ENCODE measurements at places on chromosomes 6 and 20.

DNA sequence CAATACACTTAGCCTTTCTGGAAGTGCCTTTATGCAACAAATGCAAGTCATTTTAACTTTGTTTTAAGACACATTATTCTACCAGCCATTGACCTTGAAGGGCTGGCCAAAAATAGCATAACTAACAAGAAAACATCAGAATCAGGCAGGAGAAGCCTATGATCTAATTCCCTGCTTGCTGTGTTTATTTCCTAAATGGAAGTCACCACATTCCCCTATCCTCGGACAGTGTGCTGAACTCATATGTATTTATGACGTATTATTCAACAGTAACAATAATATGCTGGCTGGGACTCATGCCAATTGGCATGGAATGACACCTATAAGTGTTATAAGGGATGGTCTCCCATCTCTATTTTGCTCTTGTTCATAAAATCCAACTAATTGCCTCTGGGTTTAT is 140.7 kb downstream of the MAP3K7 start:
- no peak for DNase-seq

- DNase-seq = no peak
Measured at GRCh38 chr6:25175681-25176080, 103.5 kb upstream of the CARMIL1 start.

DNA sequence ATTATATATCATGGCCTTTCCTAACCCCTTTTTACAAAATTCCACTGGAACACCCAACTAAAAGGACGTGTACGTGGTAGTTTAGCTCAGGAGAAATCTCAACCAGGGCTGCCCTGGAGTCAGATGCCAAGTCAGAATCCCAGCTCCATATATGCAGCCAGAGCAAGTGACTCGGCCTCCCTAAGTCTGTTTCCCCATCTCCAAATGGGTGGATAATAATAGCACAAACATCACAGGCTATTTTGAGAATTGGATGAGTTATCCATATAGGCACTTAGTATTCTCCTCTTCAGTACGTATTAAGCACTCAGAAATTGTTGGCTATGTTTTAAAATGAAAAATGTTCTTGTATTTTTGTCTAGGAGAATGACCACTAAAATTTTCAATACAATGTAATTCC is 481.5 kb downstream of the CD109 start:
- no peak for DNase-seq

- DNase-seq = no peak
Measured at GRCh38 chr20:37308086-37309050, 18.9 kb downstream of the MANBAL start.

DNA sequence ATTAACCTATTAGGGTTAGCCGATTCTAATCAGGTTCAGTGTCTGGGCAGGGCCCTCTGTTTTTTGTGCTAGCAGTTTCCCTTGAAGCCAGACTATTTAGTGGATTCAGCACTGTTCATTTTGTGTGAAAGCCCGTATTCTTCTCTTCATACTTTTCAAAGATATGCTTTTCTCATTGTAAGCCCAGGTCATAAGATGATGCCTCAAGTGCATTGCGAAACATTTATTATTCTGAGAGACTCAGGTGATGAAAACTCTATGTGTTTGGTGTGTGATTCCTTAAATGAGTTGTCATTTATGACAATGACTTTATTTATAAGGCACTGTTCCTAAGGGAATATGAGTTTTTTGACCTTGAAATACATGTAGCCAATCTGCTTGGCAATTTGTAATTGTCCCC is 851.0 kb upstream of the FLRT3 start:
- no peak for DNase-seq

GRCh38 chr6:22102671-22103070 is 194.2 kb downstream of the PRL start:
- DNase-seq = no peak

DNA sequence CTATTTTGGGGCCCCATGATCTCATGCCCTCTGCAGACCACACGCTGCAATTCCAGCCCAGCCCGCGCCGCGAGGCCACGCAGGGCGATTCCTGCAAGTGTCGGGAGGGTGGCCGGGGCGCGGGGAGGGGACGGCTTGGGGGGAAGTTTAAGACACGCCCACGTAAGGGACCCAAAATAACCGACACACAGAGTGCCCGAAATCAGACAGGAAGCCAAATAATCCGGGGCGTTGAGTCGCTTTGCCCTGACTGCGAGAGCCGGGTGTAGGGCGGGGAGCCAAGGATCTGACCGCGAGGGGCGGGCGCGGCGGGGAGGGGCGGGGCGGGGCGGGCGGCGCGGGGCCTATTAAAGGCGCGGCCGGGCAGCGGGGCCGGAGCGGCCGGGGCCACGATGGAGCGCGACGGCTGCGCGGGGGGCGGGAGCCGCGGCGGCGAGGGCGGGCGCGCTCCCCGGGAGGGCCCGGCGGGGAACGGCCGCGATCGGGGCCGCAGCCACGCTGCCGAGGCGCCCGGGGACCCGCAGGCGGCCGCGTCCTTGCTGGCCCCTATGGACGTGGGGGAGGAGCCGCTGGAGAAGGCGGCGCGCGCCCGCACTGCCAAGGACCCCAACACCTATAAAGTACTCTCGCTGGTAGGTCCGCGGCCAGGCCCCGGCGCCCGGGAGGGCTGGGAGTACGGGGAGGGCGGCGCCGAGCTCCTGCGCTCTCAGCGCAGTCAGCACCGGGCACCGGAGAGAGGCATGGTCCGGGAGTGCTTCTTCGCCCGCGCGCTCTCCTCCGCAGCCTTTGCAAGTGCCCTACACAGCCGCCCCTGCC is at the start of gene ENPP1:
Gene ENPP1, plus strand, starts transcription at position 377 of the 816 bp plus-strand sequence. Its CDS starts 16 bp downstream, at position 393.
- DNase-seq = peak; percentile 7

DNA sequence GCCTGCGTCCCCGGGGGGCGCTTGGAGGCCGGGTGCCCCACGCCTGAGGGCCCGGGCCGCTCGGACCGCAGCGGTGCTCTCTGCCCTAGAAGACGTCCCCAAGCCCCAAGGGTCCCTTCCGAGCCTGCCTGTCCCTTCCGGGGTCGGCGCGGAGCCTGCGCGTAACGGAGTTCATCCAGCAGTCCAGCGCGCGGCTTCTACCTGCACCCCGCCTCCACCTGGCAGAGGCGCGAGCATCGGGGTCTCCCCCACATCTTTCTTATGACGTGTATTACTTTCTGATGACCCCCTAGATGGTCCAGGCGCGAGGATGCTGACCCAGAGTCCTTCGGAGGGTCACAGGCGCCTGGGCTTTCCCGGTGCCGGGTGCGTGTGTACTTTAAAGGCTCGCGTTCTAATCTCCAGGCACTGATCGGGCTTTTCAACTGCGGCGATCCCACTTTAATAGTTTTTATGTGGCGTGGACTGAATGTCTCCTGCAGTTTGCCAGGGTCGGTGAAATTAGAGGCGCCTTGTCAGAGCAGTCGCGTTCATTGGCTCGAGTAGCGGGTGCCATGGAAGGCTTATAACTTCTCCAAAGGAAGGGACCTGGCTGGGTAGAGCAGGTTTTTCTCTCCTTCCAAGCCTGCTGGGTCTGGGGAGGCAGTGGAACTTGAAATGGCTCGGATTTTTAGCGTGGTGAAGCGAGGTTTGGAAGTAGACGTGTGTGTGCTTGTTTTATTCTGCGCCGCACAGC is 912 bp downstream of the EYA4 start:
- no peak for DNase-seq

DNA sequence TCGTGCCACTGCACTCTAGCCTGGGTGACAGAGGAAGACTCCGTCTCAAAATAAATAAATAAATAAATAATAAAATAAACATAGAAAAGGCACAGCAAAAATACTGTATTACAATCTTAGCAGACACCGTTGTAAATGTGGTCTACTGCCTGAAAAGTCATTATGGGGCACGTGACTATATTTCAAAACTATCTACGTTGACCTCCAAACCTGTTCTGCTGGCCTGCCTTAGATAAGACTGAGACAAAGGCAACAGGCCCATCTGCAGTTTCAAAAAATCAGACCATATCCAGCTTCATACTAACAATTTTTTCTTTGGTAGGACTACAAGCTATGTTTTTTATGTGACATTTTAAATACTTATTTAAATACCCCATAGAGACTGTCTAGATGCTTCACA is 59.1 kb downstream of the AGPAT4 start:
- DNase-seq = no peak

DNA sequence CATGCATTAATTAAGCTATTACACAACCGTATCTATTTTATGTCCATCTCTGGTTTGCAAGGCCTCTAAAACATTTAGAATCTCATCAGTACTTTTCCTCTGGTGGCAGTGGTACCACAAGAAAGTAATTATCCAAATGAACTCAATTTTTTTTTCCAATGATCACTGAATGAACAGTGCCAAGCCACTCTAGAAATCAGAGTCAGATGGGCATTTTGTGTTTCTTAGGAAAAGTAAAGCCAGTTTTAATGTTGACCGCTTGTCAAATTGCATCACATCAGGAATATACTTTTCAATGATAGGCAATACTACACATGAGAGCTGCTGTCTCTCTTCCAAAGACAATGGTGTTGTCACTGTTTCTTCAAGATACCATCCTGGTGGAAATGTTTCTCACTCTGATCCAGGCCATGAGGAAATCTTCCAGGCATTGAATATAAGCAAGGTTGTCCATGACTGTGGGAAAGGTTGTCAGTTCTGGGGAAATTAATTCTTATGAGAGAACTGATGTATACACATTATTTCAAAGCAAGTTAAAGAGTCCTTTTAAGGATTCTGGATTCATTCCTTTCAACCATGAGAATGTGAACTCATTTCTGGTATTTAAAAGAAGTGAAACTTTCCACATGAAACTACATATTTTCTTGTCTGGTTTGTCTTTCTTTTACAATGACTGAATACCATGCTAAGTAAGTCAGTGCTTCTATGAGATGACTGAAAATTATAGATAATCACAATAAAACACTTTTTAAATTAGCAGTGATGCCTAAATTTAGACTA is 108.8 kb upstream of the TCF21 start:
- DNase-seq = no peak

- DNase-seq = no peak
Measured at GRCh38 chr6:1190366-1190765, 121.5 kb upstream of the FOXQ1 start.

GRCh38 chr6:22062807-22063408 is 233.9 kb downstream of the PRL start:
- peak; percentile 16 for DNase-seq

DNA sequence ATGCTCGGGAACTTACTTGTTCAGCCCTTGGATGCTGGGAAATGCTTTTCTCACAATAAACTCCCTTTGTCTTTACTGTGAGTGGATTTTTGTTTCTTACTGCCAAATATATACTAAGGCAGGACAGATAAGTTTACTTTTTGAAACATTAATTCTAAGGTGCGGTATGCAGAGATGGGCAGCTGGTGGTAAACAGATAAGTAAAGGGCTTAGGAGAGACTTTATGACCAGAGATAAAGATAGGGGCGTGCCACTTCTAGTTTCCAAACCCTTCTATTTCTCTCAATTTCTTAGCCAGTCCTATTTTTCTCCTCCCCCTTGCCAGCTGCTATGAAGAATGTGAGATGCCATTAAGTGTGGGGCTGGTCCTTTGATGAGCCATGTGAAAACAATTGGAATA is 16.3 kb downstream of the SAMD3 start:
- DNase-seq = no peak

DNA sequence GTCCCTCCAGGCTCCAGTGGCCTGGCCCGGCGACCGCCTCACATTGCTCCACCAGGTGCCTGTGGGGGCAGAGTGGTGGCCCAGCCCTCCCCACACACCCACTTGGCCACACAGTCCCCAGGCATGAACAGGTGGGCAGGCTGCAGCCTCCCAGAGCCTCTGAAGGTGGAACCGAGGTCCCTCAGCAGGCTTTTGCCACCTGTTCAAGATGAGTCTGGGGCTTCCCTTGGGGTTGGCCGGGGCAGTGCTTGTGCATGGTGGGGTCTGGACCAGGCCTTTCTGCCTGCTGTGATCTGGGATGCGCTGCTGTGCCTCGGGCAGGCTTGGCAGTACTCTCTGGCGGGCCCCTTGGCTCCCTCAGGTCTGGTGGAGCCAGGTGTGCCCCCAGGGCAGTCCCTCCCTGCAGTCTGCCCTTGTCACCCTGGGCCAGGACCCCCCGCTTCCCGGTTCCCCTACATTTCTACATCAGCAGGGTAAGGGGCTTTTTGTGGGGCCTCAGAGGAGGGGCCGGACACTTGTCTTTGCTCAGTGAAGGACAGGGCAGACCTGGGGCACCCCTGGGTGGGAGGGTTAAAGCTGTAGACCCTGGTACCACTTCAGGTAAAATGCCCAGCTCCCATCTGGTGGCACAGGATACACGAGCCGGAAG is 2.7 kb upstream of the COL9A3 start:
- no peak for DNase-seq

GRCh38 chr6:160766989-160767646 is 65.1 kb downstream of the PLG start:
- no peak for DNase-seq

DNA sequence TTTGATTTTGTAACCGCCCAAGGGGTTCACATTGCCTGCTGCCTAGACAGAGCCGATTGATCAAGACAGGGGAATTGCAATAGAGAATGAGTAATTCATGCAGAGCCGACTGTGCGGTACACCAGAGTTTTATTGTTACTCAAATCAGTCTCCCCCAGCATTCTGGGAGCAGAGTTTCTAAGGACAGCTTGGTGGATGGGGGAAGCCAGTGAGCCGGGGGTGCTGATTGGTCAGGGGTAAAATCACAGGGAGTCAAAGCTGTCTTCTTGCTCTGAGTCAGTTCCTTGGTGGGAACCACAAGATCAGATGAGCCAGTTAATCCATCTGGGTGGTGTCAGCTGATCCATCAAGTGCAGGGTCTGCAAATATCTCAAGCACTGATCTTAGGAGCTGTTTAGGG is 60.0 kb upstream of the EZR start:
- DNase-seq = no peak

DNA sequence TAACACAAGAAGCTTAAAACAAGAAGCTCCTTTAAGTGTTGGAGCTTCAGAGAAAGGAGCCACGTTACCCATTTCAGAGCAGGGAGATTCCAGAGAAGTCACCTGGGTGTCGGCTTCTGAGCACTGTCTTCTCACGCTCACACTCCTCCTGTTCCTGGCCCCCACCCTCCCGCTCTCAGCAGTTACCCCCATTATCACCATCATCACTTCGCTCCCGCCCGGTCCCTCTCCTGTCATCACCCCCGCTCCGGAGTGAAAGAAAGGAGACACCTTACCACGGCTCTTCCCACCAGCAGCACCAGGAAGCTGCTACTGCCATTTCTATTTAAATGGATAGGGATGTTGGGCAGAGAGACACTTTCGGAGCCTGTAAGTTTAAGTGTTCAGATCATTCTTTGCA is 123.9 kb downstream of the GMPR start:
- no peak for DNase-seq

DNA sequence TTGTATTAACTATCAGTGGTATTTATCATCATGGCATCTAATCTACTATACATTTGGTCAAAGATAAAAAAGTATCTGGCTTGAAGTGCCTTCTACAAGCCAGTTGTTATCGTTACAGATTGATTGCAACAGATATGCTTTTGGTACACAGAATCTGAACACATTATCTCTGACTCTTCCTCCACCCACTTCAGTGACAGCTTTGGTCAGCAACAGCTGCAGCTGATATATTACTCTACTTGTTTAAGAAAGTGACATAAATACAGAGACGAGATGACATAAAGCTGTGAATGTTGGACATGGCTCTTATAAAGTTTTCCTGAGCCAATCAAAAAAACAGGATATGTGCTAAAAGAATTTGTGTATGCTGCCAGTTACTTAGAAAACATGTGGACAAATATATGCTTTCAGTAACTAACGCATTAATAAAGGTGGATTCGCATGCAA is 77.6 kb downstream of the HIVEP2 start:
- no peak for DNase-seq

Data from activated CD8-positive, alpha-beta memory T cell treated with anti-CD3 and anti-CD28 coated beads for 4 hours (primary cell).